ENCODE measurements at places on chromosomes 16 and 17.

GRCh38 chr16:28985211-28986041 lies 574 bp downstream of the LAT start:
- DNase-seq, result no peak

DNA sequence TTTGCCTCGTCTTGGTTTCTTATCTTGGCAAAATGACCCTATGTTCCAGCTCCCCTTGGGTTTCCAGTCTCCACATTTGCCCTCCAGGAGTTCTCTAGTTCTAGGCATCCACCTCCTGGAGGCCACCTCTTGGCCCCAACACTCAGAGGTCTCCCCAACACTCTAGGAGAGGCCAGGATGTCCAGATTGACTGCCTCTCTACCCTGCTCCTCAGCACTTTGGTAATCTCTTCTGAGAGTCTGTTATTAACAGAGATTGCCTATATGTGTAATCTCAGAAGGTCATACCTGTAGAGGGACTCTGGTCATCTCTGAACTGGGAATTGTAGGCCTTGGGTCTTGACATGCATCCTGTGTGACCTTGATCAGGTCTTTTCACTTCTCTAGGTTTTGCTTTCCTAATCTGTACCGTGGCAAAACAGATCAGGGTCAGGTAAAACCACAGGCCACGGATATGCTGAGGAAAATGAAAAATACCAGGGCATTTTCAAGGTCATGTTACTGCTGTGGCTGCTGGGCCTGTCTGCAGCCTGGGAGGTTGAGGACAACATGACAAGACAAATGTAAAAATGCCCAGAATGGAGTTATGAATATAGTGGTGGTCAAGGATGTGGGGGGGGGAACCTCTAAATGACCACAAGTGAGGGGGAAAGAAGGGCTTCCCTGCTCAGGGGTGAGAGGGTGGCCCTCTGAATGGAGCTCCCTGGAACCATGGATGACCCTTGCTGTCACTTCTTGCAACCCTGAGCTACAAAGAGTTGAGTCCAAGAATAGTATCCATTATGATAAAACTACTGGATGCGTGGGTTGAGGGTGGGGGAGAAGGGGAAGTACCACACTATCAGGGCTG lies 5.0 kb upstream of the CCL4L2 start:
- DNase-seq, result no peak

DNA sequence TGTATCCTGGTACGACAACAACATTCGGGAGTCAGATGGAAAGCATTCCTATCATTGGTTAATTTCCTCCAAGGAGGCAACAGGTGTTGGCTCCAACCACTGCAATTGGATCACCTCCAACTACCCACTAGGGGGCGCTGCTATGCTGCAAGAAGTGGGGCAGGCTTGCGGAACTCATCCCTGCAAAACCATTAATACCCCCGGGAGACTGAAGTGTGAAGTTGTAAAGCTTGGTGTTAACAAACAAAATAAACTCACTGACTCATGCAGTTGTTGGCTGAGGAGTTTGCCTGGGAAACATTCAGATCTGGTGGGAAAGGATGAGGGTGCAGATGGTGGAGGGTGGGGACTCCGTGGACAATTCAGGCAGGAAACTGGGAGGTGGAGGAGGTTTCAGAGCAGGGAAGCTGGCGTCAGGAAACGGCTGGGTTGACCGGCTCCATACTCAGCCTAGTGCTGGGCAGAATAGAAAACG lies 84.9 kb downstream of the HS3ST2 start:
- peak; percentile 2 for DNase-seq

DNA sequence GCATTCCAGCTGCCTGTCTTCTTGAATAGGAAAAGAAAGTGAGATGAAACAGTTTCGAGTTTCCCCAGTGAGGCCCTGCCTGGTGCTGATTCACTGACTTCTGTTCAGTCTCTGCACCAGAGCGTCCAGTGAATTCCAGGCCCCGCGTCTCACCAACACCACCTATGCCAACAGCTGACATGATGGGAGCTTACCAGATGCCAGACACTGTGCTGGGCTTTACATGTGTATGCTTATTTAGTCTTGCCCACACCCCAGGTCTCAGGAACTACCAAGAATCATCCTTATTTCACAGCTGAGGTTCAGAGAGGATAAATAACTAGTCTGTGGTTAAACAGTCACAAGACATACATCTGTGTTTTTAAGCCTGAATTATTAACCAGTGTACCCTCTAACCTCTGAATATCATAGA lies 29.1 kb upstream of the IRX6 start:
- DNase-seq, result no peak

All from T-cell (primary cell).